ENCODE measurements at places on chromosomes 1 and 21. TPM values are rescaled to one million over a fixed set of nuclear protein-coding genes. Genes with fewer than 3 reads are reported as not detected.

Gene CTH
- total RNA-seq = 5.5 TPM

Gene ARPC5
- total RNA-seq = 271 TPM

Gene FHAD1
- 0.25 TPM for total RNA-seq

Gene UBE2U
- total RNA-seq = not detected

Gene TPM3
- 503 TPM for total RNA-seq

Gene UTS2
- total RNA-seq = not detected

Gene SERPINC1
- total RNA-seq = 0.54 TPM

GRCh38 chr1:7752512-7753417 lies 18.3 kb upstream of the VAMP3 start:
- peak; percentile 64 for DNase-seq

DNA sequence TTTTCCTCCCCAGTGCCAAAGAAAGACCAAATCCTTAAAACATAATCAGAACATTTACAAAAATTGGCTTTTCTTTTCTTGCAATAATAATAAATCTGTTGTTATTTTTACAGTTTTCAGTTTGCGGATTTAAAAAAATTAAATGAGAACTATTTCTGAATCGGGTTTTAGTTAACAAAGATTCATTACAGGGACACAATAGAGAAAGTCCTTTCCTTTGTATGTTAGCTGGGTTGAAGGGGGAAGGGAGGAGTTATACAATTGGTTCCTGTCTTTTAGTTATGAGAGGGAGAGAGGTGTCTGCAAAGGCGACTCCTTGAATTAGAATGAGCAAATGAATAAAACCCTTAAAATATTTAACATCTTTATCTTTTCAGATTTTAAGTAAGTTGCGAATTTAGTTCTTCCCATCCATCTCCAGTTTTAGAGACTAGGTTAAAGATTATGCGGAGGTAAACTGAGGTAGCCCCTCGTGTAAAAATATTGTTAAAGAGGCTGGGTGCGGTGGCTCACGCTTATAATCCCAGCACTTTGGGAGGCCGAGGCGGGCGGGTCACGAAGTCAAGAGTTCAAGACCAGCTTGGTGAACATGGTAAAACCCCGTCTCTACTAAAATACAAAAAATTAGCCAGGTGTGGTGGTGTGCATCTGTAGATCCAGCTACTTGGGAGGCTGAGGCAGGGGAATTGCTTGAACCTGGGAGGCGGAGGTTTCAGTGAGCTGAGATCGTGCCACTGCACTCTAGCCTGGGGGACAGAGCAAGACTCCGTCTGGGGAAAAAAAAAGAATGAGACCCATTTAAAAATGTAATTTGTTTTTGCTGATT lies 3.9 kb downstream of the SPEN start:
- no peak for DNase-seq

GRCh38 chr1:102834688-102835320 lies 273.5 kb downstream of the COL11A1 start:
- peak; percentile 84 for DNase-seq

GRCh38 chr1:37482796-37483744 lies 8.7 kb downstream of the ZC3H12A start:
- no peak for DNase-seq

GRCh38 chr1:61887076-61887867 lies 145.0 kb downstream of the PATJ start:
- no peak for DNase-seq

- no peak for DNase-seq
Observed at GRCh38 chr1:45385302-45385701, 45.1 kb upstream of the MUTYH start.

- DNase-seq = no peak
Observed at GRCh38 chr1:39917825-39918224, 16.1 kb upstream of the MYCL start.

DNA sequence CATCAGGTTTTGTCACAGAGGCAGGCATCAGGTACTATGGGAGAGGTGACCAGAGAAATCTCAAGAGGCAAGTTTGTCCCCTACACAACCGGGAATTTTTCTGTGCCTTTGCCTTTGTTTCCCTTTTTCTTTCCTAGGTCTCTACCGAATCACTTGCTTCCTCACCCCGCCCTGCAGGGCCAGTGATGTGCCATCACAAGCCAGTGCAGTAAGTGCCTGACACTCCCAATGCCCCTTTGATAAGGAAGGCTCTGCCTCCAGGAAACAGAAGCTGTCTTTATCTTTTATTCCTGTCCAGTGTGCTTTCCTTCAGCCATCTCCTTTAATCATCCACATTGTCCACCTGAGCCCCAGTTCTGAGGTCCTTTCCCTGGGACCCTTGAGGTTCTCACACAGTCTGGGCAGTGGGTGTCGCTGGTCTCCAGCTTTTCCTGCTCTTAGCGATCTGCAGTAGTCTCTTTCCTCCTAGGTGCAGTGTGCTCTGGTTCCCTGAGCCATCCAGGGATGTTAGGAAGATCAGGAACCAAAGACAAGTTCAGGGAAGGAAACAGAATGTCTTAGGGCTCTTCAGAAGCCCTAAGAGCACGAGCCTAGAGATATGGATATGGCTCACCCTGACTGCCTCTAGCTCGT lies 36.6 kb downstream of the GJA5 start:
- DNase-seq = peak; percentile 40

- no peak for DNase-seq
Observed at GRCh38 chr1:38088791-38089190, 42.2 kb upstream of the POU3F1 start.

DNA sequence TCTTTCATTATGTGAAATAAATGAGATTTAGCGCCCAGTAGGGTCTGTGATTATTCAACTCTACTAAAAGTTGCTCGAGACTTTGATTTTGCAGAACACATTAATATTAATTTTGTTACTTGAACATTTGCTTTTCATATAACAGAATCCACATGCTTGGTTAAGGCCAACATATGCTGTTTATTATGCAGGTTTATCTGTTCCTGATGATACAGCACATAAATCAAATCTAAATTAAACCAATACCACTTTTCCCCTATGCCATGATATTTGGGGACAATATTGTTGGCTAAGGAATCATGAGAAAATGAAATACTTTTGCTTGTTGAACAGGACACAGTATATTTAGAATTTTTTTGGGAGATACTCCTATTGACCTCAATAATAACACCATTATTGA lies 291.1 kb downstream of the USP25 start:
- DNase-seq = no peak

DNA sequence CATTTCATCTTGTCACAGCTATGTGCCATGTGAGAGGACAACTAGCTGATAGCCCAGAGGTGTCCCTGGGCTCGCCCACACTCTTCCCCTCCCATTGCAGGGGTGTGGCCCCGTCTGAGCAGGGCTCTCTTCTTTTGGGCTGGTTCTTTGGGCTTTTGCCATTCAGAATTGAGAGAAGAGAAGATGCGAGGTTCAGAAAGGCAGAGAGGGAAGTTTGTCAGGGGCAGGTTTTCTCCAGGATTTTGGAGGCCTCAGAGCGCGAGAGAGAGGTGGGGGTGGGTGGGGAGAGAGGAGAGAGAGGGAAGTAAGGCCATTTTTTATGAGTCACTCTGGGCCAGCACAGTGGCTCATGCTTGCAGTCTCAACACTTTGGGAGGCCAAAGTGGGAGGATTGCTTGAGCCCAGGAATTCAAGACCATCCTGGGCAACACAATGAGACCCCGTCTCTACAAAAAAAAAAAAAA lies 5.2 kb downstream of the IFI6 start:
- no peak for DNase-seq

Measured in HFFc6 (cell line).